Osteoblast (primary cell): ENCODE measurements at places on chromosomes 2 and 18. TPM values are rescaled to one million over a fixed set of nuclear protein-coding genes. Genes with fewer than 3 reads are reported as not detected.

The DLX2 gene
- 0.36 and 0.59 TPM in 2 replicates for total RNA-seq

GRCh38 chr2:151481744-151482143 is 72.0 kb downstream of the RIF1 start:
- peaks cover 5% of the 10 kb centered on the region for H3K4me1 ChIP-seq
- no peak for DNase-seq
- H3K4me3 ChIP-seq, result no peak overlapping the region

- DNase-seq, result peak; percentile 81
- H3K36me3 ChIP-seq, result no peaks in the 10 kb centered on the region
- no peak overlapping the region for H3K27ac ChIP-seq
- no peaks in the 10 kb centered on the region for H3K4me1 ChIP-seq
Measured at GRCh38 chr2:119713819-119714490, 35.0 kb downstream of the TMEM177 start.

- H3K4me3 ChIP-seq, result no peak overlapping the region
- no peaks in the 10 kb centered on the region for H3K36me3 ChIP-seq
- H3K27ac ChIP-seq, result no peak overlapping the region
- DNase-seq, result no peak
Measured at GRCh38 chr2:23519334-23519651, 134.3 kb downstream of the KLHL29 start.

GRCh38 chr2:119435081-119435952 is 3.7 kb downstream of the TMEM37 start:
- DNase-seq, result no peak
- peaks cover 5% of the 10 kb centered on the region for H3K27me3 ChIP-seq
- peaks cover 14% of the 10 kb centered on the region for H3K4me1 ChIP-seq
- no peaks in the 10 kb centered on the region for H3K36me3 ChIP-seq
- no peak overlapping the region for H3K27ac ChIP-seq

The LRRTM4 gene
- under 0.01 TPM in 1 of 2 replicates, not detected in the other for total RNA-seq

GRCh38 chr2:28442328-28442727 is 49.7 kb downstream of the FOSL2 start:
- H3K4me3 ChIP-seq, result no peak overlapping the region
- peaks cover 24% of the 10 kb centered on the region for H3K4me1 ChIP-seq
- H3K27me3 ChIP-seq, result no peaks in the 10 kb centered on the region
- no peaks in the 10 kb centered on the region for H3K36me3 ChIP-seq

The FBXO36 gene
- 6.9 and 7.7 TPM in 2 replicates for total RNA-seq

The AOX1 gene
- total RNA-seq, result 76.4 and 87.8 TPM in 2 replicates

- H3K27ac ChIP-seq, result no peak overlapping the region
- no peaks in the 10 kb centered on the region for H3K36me3 ChIP-seq
- no peak for DNase-seq
- no peaks in the 10 kb centered on the region for H3K4me1 ChIP-seq
Measured at GRCh38 chr2:184581391-184581790, 16.9 kb upstream of the ZNF804A start.

GRCh38 chr2:2142345-2142744 is 188.7 kb downstream of the MYT1L start:
- no peaks in the 10 kb centered on the region for H3K36me3 ChIP-seq
- no peak overlapping the region for H3K4me3 ChIP-seq
- H3K4me1 ChIP-seq, result no peaks in the 10 kb centered on the region
- no peak for DNase-seq
- H3K27ac ChIP-seq, result no peak overlapping the region
- no peaks in the 10 kb centered on the region for H3K27me3 ChIP-seq

GRCh38 chr2:170277951-170278350 is 100.0 kb downstream of the MYO3B start:
- H3K4me3 ChIP-seq, result no peak overlapping the region
- DNase-seq, result no peak
- H3K36me3 ChIP-seq, result no peaks in the 10 kb centered on the region
- H3K27me3 ChIP-seq, result no peaks in the 10 kb centered on the region
